A549 treated with Hydrocortisone at 1 μM for 4 hours (cell line): ENCODE measurements at places on chromosomes 2 and 18. TPM values are rescaled to one million over a fixed set of nuclear protein-coding genes. Genes with fewer than 3 reads are reported as not detected.

TUBA4B gene
- 0.15 to 0.33 TPM (median 0.20 TPM) in 5 replicates for total RNA-seq

SIX3 gene
- total RNA-seq, result 1.9 to 2.9 TPM (median 2.8 TPM) in 5 replicates

NOTO gene
- total RNA-seq, result 0.05 to 0.07 TPM in 2 of 5 replicates, not detected in the others

GAREM2 gene
- 5.8 to 8.5 TPM (median 7.0 TPM) in 5 replicates for total RNA-seq

HEATR5B gene
- total RNA-seq, result 5.6 to 9.0 TPM (median 7.2 TPM) in 5 replicates

ACVR1C gene
- 0.02 to 0.05 TPM in 2 of 5 replicates, not detected in the others for total RNA-seq

G6PC2 gene
- not detected in 5 replicates for total RNA-seq

PGAP1 gene
- 1.5 to 3.0 TPM (median 2.1 TPM) in 5 replicates for total RNA-seq

ADD2 gene
- 18.8 to 28.6 TPM (median 25.3 TPM) in 5 replicates for total RNA-seq

GCC2 gene
- 9.8 to 18.1 TPM (median 14.3 TPM) in 5 replicates for total RNA-seq

KLHL41 gene
- total RNA-seq, result 0.13 to 0.31 TPM (median 0.18 TPM) in 5 replicates

LIPG gene
- 0.09 to 0.34 TPM (median 0.18 TPM) in 5 replicates for total RNA-seq

NDUFV2 gene
- total RNA-seq, result 121 to 130 TPM (median 127 TPM) in 5 replicates

NR4A2 gene
- 1.7 to 3.1 TPM (median 2.1 TPM) in 5 replicates for total RNA-seq

ZNF236 gene
- 1.7 to 3.4 TPM (median 2.7 TPM) in 5 replicates for total RNA-seq

BMP10 gene
- not detected in 5 replicates for total RNA-seq

GRP gene
- not detected in 5 replicates for total RNA-seq

MEP1B gene
- 0.06 to 0.10 TPM in 2 of 5 replicates, not detected in the others for total RNA-seq

MSTN gene
- not detected in 5 replicates for total RNA-seq

CIAO1 gene
- total RNA-seq, result 78.1 to 89.5 TPM (median 82.7 TPM) in 5 replicates

NPHP1 gene
- 5.9 to 8.1 TPM (median 7.0 TPM) in 5 replicates for total RNA-seq

DCC gene
- not detected in 5 replicates for total RNA-seq

STEAP3 gene
- total RNA-seq, result 43.4 to 54.7 TPM (median 52.2 TPM) in 5 replicates

SKA1 gene
- 10.9 to 16.1 TPM (median 12.0 TPM) in 5 replicates for total RNA-seq
